ENCODE measurements at places on chromosomes 13 and 19.
A peak's percentile ranks its signal among the peaks of the same experiment; 100 is the strongest.

DNA sequence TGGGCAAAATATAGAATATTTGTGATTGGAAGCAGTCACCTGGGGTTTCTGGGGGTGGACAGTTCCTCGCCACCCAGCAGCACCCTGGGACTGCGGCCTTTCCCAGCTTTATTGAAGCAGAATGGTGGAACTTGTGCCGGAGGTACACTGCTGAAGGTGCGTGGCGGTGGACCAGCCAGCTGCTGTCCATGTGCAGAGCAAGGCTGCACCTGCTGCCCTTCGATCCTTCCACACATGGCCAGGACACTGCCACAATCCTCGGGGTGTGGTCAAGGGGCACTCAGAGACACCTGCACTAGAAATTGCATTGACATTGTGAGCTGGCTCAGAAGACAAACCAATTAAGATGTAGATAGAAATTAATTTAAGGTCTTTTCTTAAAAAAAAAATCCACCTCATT, 11.4 kb upstream of the GPI start:
- DNase-seq: no peak

GRCh38 chr19:53538378-53539109, 599 bp downstream of the ZNF331 start:
- no peak for DNase-seq

- peak; percentile 54 for DNase-seq
Observed at GRCh38 chr19:11130824-11131455, 24.6 kb downstream of the SPC24 start.

- no peak for DNase-seq
Observed at GRCh38 chr19:4537953-4538600, 1.8 kb downstream of the LRG1 start.

- DNase-seq: no peak
Observed at GRCh38 chr13:39159393-39159792, 121.1 kb downstream of the NHLRC3 start.

GRCh38 chr19:36110487-36111199, at the start of gene OVOL3:
TSS of gene OVOL3 (plus strand) at chr19:36111143. CDS start at chr19:36111203, 60 bp downstream.
- DNase-seq: no peak

- DNase-seq: no peak
Observed at GRCh38 chr13:96779691-96780090, 214.6 kb downstream of the OXGR1 start.

DNA sequence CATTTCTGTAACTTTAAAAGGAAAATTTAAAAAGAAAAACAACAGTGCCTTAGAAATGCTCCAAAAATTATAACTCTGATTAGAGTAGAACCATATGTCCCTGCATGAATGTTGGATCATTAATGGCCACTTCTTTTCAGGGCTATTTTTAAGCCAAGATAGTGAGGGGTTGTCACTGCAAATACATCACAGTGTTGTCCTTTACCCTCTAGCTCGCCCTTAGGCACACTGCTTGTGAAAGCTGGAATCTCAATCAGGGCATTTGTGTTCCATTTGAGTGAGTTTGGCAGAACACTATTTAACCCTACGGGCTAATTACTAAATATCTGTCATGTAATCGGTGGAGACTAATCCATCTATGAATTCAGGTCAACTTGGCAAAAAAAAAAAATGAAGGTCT, 212.2 kb downstream of the NHLRC3 start:
- no peak for DNase-seq

- no peak for DNase-seq
Observed at GRCh38 chr13:42040730-42041010, 7.8 kb upstream of the DGKH start.
